ENCODE measurements at places on chromosomes 5 and 9.

GRCh38 chr5:135214897-135215616 is 181.0 kb upstream of the PITX1 start:
- no peak for DNase-seq

DNA sequence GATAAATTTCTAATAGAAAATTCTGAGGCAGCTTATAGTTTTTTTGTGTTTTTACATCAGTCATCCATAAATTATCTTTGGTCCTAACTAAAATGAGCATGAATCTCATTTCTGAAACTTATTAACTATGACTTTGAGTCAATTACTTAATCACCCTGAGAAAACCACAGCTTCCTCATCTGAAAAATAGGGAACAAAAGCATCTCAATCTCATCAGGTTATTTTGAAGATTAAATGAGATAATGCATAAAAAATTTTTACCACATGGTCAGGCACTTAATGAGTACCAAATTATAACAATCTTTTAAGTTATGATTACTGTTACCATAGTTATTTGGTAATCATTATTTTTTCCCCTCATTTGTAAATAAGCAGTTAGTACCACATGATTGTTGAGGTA is 279.1 kb downstream of the MAST4 start:
- no peak for DNase-seq

GRCh38 chr5:57117596-57117995 is 56.3 kb upstream of the GPBP1 start:
- DNase-seq = peak; percentile 58

- DNase-seq = no peak
Observed at GRCh38 chr9:19102181-19102630, 498 bp downstream of the HAUS6 start.

DNA sequence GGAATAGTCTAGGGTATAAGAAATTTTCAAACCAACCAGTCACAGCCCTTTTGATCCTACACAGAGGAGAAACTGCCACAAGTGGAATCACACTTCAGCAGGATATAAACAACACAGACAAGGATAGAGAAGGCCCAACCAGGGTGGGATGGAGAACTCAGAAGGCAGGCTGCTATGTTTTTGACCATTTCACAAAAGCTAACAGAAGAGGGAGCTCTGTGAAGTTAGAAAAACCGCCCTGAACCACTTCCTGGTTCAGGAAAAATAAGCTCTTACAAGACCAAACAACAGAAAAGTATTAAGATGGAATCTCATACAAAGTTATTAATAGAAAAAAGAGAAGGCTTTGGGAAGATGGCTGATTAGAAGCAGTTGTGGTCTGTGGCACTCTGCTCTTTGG is 960 bp upstream of the IFNB1 start:
- peak; percentile 31 for DNase-seq

GRCh38 chr9:134488331-134489280 is 153.0 kb upstream of the COL5A1 start:
- no peak for DNase-seq

- DNase-seq = peak; percentile 13
Observed at GRCh38 chr9:129568560-129569501, 52.1 kb downstream of the C9orf50 start.

- DNase-seq = no peak
Observed at GRCh38 chr5:124701873-124702425, 44.5 kb downstream of the ZNF608 start.

- DNase-seq = no peak
Observed at GRCh38 chr9:13586587-13587374, 307.3 kb upstream of the MPDZ start.

GRCh38 chr9:27468462-27469110 is 55.5 kb upstream of the IFNK start:
- no peak for DNase-seq

GRCh38 chr5:111731638-111732037 is 25.4 kb downstream of the NREP start:
- no peak for DNase-seq

GRCh38 chr9:126504086-126504976 is 109.4 kb upstream of the LMX1B start:
- no peak for DNase-seq

DNA sequence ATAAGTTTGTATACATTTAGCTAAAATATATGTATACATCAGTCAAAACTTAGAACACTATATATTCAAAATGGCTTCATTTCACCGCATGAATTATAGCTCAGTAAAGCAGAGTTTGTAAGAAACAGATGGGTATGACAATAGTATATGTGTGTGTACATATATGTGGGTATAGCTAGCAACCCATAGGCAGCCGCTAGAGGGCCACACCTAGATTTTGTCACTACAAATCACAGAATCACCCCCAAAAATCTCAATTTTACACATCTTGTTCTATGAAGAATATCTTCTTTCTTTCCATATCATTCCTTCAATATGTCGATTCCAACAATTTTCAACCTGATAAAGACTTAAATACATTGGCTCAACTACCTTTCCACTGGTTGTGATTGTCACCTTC is 357.8 kb upstream of the CCNG1 start:
- DNase-seq = no peak

DNA sequence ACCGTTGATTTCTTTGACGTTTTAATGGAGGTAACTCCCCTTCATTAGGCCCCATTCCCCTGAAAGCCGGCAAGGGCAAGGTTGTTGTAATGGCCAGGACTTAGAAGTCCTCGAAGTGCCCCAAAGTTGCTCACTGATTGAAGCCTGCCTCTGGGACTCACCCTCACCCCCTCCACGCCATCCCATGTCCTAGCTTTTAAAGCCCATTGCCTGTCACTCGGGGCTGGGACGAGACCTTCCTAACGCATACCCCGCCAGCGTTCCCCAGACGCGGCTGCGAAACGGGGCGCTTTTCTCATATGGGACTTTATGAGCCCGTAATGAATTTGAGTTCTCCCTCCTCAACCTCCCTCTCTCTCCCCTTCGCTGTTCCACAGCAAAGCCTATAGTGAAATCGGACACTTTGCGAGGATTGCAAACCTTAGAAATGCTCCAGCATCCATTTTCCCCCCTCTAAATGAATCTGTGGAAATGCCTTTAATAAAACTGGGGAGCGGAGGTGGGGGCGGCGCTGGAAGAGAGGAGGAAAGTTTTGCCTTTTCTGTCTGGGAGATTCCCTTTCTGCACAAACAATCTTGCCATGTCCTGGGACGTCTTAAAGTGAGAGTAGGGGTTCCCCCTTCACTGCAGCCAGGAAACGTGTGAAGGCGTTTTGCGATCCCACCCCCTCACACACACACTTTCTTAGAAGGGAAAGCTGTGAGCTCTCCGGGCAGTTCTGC is 1.5 kb downstream of the PAPPA start:
- DNase-seq = no peak

GRCh38 chr9:96022445-96023051 is 147.1 kb downstream of the ERCC6L2 start:
- DNase-seq = peak; percentile 39

DNA sequence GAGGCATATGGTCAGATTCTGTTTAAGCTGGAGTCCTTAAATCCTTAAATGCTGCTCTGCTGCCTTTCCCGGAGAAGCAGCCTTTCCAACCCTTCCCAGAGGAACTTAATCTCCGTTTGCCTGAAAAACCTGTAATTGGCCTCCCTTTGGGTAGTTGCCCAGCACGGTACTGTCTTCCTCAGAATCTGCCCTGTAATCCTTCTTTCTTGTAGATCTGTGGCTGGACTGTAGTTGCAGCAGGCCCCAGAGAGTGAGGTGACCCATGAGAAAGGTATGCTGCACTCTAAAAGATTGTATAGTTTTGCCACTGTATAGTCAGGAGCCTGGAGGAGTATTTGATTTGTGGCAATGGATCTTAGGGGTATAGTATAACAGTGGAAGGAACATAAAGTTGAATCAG is 11.7 kb downstream of the SPIN1 start:
- no peak for DNase-seq

GRCh38 chr9:117886616-117887015 is 182.4 kb downstream of the TLR4 start:
- no peak for DNase-seq

- no peak for DNase-seq
Observed at GRCh38 chr9:79220251-79220650, 351.5 kb upstream of the TLE4 start.

DNA sequence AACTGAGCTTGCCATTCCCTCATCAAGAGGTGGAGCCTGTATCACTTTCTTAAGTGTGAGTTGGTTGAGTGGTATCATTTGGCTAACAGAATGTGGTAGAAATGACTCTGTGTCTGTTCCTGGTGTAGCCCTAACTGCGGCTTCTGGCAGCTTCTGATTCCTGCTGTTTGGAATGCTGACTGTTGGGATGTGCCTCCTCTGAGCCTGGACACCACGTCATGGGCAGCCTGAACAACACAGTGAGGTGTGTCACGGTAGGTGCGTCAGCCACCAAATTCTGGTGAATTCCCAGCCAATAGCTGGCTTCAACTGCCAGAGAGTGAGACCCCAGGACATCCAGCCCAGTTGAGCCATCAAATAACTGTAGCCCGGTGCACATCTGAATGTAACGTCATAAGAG is 6.1 kb upstream of the C9orf152 start:
- no peak for DNase-seq

DNA sequence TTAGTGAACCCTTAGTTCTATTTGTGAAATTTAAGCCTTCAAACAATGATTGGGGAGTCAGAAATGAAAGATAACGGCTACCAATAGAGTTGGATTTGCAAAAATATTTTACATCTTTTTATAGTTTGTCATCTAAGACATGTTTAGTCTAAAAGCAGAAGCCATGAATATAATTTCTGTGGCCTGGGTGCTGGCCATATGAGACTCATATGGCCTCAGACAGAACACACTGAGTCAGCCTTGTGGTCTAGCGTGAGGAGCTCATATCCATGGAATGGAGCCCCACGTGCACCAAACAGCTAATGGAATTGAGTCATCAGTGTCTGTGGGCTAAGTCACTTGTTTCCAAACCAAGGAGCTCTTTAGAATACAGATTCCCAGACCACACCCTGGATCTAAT is 240.7 kb upstream of the NREP start:
- DNase-seq = no peak

DNA sequence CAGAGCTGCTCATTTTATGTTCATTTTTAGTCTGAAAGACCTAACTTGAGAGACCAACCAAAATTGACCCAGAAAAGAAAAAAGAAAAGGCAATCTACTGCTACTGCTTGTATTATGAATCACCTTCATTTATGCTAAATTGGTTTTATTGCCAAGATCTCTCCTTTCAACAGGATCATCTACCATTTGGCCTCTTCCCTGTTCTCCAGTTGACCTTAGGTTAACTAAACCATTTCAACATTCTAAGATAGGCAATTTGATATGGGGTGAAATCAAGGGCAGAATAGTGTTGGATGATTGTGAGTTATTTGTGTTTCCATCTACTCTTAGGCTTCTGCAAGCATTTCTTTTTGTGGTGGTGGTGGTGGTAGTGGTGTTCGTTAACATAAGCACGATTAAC is 48.3 kb upstream of the POU4F3 start:
- no peak for DNase-seq

DNA sequence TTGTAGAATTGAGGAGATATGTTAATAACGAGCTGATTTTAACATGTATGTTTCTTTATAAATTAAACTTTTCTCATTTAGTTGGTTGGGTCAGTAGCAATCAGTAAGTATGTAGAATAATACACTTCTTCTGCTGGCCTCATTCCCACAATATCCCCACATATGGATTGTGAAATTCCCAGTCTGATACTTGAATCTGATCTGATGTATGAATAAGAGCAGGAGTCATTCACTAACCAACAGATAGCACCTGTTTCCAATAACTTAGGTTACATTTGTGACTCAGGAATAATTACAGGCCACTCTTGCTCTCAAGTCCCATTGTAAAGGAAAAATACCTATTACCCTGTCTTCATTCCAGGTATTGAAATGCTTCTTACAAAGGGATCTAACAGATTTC is 23.9 kb downstream of the SLC36A1 start:
- no peak for DNase-seq

- DNase-seq = no peak
Observed at GRCh38 chr5:83547161-83547560, 75.6 kb downstream of the VCAN start.

DNA sequence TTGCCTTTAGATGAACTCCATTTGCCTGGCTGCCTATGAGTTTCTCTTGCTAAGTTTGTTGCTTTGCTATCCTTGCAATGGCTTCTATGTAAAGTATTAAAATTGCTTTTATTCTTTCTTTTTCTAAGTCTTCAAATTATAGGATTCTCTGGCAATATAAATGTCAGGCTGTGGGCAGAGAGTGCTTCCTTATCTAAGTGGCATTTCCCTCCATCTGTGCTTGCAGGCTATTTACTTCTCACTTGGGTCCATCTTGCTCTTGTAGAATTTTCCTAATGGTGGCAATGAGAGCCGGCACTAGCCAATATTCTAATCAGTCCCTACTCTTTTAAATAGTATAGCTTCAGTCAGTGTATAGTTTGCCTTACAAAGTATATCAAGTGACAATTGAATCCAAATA is 63.3 kb downstream of the FAM174A start:
- DNase-seq = no peak
